GM23338 (cell line): ENCODE measurements at places on chromosomes 4 and X. TPM values are rescaled to one million over a fixed set of nuclear protein-coding genes. Genes with fewer than 3 reads are reported as not detected.

NPY1R gene
- 7.4 and 10.9 TPM in 2 replicates for total RNA-seq

SPANXD gene
- not detected in 2 replicates for total RNA-seq

WWC2 gene
- 64.7 and 74.2 TPM in 2 replicates for total RNA-seq

SATL1 gene
- total RNA-seq: 0.14 TPM in 1 of 2 replicates, not detected in the other

GRCh38 chr4:11487868-11488544 is 59.3 kb upstream of the HS3ST1 start:
- DNase-seq: no peak

DNA sequence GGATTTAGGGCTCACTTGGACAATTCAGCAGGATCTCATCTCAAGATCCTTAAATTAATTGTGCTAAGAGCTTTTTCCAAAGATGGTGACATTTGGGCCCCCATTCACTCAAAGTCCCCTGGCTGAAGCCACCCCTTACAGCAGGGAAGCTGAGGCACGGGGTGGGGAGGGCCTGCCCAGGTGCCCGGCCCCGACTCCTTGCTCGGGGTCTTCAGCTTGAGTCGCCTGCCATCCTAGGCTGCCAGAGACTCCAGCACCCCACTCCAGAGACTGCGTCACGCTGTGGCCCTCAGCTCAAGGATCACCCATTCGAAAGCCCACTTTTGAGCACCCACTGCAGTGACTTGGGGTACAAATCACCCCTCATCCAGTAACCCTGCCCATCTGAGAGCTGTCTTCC is 39.2 kb upstream of the GPR78 start:
- no peak for DNase-seq

GRCh38 chr4:98865059-98865458 is 63.9 kb downstream of the EIF4E start:
- no peak for DNase-seq

- no peak for DNase-seq
Measured at GRCh38 chr4:13981499-13981898, 354.0 kb upstream of the BOD1L1 start.

- no peak for DNase-seq
Measured at GRCh38 chr4:8639777-8640720, 47.5 kb downstream of the CPZ start.

DNA sequence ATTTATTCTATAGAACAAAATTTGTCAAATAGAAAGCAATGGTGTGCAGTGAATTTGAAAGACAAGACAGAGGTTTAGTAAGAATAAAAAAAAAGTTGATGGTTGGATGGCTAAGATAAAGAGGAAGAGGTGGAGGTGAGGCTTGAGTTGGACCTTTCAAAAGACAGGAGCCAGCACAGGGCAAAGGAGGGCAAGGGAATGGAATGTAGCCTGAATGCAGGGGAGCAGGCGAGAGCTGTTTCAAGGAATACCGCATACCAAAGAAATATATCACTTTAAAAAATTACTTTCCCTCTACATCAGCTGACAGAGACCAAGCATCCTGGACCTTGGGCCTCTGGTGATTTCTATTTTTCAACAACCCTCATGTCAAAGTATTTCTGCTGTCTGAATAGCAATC is 38.0 kb upstream of the CXXC4 start:
- DNase-seq: peak; percentile 45

DNA sequence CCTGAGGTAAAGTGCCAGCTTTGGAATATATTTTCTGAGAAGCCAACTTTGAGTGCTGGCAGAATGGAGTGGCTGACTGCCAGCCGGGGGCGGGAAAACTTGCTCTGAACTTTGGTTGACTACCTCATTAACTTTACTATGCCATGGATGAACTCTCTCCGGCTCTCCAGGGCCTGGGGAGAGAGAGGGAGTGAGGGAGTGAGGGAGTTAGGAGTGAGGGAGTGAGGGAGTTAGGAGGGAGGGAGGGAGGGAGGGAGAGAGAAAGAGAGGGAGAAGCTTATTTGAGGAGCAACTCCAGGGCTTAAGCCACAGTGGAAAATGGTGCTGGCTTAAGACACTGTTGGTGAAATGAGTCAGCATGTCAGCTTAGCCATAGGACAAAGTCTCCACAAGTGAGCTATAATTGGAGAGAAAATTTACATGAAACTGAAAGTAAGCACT is 280.9 kb upstream of the RPS6KA3 start:
- no peak for DNase-seq

KCND1 gene
- total RNA-seq: 5.3 and 5.6 TPM in 2 replicates
